ENCODE measurements at places on chromosomes 2 and 18.

GRCh38 chr2:161943011-161943410 lies 131.0 kb downstream of the DPP4 start:
- DNase-seq, result no peak

- DNase-seq, result no peak
These were observed 206.0 kb upstream of the TNP1 start for GRCh38 chr2:217065695-217066405.

- no peak for DNase-seq
These were observed 5.6 kb upstream of the KCNJ3 start for GRCh38 chr2:154692927-154693326.

GRCh38 chr2:32915694-32916093 lies 31.1 kb upstream of the LTBP1 start:
- no peak for DNase-seq

DNA sequence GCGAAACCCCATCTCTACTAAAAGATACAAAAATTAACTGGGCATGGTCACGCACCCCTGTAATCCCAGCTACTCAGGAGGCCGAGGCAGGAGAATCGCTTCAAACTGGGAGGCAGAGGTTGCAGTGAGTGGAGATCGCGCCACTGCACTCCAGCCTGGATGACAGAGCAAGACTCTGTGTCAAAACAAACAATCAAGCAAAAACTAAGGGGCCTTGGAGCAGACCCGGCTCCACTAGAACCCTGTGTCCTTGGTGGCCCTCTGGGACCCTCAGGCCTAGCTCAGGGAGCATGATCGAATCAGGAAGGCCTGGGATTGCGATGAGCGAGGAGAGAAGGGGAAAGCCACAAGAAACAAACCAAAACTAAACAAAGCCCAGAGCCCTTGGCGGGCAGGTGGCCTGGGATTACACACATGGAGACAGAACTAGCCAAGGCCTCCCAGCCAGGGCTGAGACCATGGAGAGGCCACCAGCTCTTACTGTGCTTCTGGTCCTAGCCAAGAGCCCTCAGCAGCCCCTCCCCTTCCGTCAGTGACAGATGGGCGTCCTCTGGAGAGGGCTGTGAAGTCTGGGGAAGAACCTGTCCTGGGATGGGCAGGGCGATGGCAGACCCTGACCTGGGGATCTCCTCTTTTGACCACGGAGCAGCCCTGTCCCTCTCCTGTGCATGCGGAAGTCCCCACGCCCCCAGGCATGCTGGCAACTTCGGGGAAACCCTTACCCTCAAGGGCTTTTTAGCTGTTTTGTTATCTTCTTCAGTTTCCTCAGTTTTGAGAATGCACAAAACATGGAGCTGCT lies 27.4 kb upstream of the CATIP start:
- DNase-seq, result no peak

GRCh38 chr2:72993147-72993932 lies 76.0 kb downstream of the EMX1 start:
- DNase-seq, result no peak

- DNase-seq, result no peak
These were observed 198.9 kb downstream of the ADCYAP1 start for GRCh38 chr18:1103537-1103936.

GRCh38 chr2:43832457-43832856 lies 6.2 kb downstream of the ABCG5 start:
- DNase-seq, result no peak

GRCh38 chr2:77443076-77443475 lies 79.1 kb downstream of the LRRTM4 start:
- no peak for DNase-seq

- no peak for DNase-seq
These were observed 342.6 kb upstream of the KLHL29 start for GRCh38 chr2:23042216-23042906.

DNA sequence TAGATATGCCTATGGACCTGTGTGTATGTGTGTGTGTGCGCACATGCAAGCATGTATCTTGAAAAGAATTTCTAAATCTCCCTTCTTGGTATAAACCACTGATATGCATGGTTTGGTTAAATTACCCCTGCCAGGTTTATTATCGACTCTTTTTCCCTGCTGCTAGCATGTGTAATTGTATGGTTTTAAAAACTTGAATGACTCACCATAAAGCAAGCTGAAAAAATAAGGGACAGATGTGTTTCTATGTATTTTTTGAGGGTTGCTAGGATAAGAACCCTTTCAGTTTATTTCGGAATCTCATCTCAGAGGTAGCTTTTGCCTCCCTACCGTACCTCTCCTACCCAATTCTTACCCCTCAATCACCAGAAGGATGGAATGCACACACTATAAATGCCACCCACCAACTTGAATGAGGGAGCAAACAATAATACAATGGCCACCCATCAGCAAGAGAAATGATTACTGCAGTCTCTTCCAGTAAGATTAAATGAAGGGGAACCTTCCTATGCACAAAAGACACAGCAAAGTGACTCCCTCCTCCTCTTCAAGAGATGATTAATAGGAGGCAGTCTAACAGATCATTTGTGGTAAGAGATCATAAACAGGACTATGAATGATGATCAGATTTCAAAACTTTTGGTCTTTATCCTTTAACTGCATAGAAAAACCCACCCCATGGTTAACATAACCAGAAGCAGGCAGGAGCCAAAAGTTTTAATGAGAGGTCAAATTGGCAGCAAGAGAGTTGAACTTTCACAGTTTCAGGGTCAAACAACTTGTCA lies 357.2 kb downstream of the SATB2 start:
- DNase-seq, result no peak

DNA sequence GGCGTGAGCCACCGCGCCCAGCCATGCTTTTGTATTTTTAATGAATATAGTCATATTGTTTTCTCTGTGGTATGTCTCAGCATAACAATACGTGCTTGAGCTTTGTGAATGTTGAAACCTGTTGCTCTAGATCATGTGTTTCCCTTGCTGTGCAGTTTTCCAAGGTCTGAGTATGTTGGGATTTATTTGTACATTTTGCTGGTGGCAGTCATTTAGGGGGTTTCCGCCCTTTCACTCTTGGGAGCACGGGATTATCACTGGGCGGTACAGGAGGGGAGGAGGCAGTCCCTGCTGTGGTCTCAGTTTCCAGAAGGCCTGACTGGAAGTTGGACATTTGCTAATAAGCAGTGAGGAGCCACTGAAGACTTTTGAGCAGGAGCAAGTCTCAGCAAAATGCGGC lies 24.9 kb upstream of the CATIP start:
- no peak for DNase-seq

GRCh38 chr2:16218625-16219024 lies 278.3 kb downstream of the MYCN start:
- DNase-seq, result no peak

DNA sequence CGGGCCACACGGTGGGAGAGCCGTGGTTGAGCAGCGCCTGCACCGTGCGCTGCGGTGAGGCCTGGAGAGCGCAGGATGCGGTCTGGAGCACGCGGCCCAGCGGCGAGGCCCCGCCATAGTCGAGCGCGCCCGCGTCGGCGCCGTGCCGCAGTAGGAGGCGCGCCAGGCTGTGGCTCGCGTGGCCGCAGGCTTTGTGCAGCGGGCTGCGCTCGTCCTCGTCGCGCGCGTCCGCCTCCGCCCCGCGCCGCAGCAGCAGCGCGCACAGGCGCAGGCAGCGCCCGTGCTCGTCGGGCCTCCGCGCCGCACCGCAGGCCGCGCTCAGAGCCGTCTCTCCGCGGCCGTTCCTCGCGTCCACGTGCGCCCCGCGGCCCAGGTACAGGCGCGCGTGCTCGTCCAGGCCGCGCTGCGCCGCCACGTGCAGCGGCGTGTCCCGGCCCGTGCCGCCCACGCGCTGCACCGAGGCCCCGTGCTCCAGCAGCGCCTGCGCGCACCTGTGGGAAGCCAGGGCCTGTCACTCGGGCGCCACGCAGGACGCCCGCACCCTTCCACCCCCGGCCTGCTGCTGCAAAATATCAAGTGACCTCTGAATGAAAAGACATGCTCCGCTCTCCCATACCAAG lies 46.3 kb upstream of the GBX2 start:
- DNase-seq, result no peak
